ENCODE measurements at places on chromosomes 4 and X.

- no peak for DNase-seq
Measured at GRCh38 chr4:125388613-125389012, 73.9 kb downstream of the FAT4 start.

- no peak for DNase-seq
Measured at GRCh38 chrX:2903366-2903765, 25.8 kb downstream of the ARSD start.

DNA sequence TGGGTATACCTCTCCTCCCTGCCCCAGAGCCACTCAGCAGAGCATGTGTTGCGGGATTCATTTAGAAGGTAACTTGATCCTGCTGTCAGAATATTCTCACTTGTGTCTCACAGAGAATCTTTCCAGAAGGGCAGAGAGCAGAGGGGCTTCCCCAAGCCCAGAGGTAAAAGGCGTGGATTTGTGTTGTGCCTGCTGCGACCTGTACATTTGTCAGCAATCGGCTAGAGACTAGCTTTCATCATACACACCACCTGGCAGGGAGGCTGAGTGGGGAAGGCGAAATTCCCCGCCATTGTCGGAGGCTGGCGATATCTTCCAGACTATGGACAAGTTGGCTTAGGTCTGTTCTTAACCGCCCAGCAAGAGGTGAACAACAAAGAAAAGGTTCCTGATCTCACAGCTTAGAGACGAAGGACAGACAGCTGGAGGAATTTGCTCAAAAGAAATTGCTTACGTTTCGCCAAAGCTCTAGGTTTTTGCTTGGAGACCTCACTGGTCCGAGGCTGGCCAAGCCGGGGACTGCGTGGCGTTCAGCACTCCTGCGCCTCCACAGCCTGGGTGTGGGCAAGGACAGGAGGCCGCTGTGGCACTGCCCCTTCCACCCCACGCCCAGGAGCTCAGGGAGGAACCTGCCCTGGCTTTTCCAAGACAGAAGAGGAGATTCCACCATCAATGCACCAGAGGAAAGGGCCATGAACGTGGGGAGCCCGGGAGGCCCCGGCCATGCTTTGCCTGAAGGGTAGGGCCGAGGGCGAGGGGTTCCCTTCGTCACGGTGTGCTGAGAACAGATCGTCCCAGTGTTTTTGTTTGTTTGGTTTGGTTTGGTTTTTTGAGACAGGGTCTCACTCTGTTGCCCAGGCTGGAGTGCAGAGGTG, 69.4 kb downstream of the DCTD start:
- no peak for DNase-seq

DNA sequence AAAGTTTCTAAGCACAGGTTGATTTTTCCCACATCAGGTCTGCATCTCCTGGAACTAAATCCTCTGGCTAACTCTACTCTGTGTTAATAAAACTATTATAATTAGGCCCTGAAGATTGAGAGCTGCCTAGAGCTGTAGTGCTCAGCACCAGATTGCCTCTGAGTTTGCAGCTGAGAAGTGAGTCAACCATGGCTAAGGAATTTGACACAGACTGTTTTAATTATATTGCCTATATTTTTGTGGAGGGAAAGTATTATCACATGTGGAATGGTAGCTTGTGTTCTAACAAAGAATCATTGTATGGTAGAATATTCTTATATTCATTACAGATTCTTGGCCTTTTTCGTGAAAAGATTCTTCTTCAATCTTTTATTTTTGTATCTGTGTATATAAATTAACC, 1907.6 kb upstream of the TENM3 start:
- DNase-seq, result no peak

GRCh38 chr4:19659101-19659500, 592.6 kb upstream of the SLIT2 start:
- no peak for DNase-seq

DNA sequence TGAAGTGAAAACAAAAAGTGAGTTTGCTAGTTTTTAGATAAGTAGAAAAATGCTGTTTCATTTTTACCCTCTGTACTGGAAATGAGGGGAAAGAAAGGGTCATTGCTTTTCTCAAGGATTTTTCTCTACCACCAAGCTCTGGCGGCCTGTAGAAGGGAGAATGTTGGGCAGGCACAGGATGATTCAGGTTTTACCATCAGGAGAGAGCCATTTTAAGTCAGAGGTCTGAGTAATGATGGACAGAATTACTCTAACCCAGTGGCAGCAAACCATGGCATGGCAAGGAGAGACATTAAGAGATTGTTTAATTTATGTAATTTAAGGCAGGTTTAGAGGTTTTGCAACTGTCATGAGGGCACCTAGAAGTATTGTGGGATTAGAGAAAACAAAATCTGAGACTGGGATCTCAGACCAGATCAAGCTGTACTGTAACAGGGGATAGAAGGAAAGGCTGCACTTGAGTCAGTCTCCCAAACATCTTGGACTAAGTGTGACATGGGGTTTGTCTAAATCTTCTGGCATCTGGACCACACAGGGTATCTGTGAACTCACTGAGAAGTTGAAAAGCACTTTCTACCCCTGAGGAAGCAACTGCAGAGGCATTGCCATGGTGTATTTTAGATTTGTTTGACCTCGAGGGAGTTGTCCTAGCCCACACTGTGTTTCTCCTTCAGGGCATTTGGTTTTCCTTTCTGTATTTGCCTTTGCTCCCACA, 81.6 kb downstream of the BANK1 start:
- DNase-seq, result no peak

- DNase-seq, result peak; percentile 1
Measured at GRCh38 chr4:106502106-106502699, 133.6 kb upstream of the GIMD1 start.

- no peak for DNase-seq
Measured at GRCh38 chrX:154592505-154592904, 7.6 kb downstream of the CTAG1A start.

DNA sequence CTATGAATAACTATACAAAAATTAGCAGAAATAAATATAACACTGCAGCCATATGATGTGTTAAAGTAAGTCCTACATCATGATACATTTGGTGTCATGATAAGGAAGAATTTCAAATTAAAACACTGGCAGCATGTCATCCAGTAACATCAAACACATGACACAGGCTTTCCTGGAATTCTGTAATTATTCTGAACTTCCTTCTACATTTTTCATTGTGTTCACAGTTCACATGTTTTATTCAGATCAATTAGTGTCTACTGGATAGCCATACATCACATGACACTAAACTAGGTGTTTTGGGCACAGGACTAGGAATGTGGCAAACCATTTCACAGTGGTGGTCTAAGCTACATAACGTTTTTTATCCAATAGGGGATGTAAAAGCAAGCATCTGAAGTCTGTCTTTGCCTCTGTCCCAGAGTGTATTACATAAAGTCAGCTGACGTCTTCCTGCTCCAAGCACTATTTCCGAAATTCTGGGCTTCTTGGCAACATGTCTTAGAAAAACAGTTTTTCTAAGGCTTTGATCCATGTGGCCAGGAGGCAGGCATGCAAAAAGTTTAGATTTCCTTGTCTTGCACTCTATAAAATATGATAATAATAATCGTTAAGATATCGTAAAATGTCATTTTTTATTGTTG, 707.9 kb downstream of the CENPC start:
- no peak for DNase-seq

DNA sequence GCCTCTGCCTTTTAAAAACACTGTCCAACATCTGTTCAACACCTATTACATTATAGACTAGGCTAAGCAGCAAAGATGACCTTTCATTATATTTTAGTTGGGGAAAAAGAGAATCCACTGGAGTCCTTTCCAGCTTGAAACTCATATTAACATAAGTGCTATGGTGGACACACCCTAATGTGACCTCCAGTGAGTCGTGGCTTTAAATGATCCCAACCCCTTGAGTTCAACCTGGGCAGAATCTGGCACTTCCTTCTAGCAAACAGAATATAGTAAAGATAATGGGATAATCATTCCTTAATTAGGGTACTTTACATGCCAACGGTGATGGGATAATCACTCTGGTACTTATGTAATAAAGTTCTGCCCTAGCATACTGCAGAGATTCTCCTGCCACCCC, 162.6 kb downstream of the MAB21L2 start:
- no peak for DNase-seq

DNA sequence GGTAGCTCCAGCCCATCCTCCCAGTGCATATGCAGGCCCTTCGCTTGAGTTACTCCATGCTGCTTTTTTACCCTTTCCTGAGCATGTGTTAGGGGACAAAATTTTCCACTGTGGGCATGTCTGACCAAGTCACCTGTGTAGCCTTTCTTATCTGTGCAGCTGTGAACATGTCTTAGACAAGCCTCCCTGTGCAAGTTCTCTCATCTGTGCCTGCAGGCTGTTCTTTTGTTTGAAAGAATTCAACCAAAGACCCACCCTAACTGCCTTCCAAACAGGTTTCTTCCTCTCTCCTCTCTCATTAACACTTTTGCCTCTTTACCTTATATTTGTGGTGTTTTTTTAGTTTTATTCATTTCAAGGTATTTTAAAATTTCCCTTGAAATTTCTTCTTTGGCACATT, 53.2 kb upstream of the SPIN4 start:
- no peak for DNase-seq

DNA sequence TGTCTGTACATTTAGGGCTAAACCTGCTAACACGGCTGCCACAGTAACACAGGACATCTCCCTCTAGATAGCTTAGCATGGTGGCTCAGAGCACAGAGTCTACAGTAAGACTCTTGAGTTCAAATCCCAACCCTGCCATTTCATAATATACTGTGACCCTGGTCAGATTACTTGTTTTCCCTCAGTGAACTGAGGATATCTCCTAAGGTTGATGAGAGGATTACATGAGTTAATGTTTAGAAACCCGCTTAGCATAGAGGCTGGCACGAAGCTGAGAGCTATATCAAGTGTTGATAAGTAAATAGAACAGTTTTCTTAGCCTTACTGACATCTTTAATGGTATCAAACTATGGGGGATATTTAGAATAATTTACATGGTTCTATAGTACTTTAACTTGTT, 37.2 kb downstream of the CASP3 start:
- DNase-seq, result no peak

- DNase-seq, result no peak
Measured at GRCh38 chr4:119656342-119656741, 27.7 kb upstream of the PDE5A start.
